ENCODE measurements at places on chromosomes 3 and 15.

DNA sequence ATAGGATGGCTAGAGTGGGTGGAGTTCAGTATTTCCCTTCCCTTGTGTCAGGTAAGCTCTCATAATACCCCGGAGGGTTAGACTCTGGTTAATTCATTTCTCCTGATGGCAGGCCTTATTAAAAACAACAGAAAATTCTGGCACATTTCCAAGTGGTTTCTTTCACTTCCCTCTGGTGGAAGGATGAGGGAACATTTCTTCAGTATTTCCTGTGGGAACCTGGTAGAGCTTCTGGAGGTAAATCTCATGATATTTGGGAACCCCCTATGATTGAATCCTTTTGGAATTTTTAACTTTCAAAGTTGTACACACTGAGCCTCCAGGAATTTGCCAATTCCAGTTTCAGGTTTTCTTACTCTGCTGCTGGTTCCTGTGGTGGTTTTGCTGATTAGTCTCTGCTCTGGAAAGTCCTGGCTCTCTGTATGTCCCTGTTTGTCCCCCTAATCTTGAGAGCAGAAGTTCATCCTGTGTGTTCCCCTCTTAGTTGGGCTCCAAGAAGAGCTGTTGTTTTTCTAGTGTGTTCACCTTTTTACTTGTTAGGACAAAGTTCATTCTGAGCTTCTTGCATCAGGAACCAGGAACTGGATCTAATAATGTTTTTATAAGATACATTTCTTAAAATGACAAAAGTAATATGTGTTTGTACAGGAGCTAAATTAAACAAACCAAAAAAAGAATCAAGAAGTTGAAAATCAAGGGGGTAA lies 12.1 kb downstream of the CHRNA7 start:
- DNase-seq: no peak

- no peak for DNase-seq
Measured at GRCh38 chr15:74430510-74430951, 3.2 kb downstream of the SEMA7A start.

DNA sequence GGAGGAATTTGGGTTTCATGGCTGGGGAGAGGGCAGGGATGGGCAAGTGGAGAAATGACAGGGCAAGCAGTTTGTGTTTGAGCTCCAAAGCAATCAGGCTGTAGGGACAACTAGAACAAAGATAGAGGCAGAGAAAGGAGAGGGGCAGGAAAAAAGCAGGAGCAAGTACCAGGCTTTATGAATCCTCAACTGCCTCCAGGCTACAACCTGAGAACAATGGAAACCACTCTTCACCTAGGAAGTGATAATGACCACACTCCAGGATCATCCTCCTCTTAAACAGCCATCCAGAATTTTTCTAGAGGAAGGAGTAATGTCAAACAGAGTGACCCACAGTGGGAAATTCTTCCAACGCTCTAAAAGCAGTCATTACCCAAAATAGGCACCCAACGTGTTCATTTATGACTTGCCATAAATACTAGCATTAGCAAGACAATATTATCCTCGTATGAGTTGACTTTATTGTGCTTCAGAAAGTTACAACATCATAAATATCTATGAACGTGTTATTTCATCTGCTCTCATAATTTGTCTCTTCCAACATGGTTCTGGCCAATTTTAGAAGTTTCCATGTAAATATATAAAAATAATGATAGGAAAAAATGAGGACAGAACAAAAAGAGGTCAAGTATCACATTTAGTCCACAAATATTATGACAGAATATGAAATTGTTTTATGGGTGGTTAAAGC lies 50.5 kb downstream of the TNFAIP8L3 start:
- no peak for DNase-seq

DNA sequence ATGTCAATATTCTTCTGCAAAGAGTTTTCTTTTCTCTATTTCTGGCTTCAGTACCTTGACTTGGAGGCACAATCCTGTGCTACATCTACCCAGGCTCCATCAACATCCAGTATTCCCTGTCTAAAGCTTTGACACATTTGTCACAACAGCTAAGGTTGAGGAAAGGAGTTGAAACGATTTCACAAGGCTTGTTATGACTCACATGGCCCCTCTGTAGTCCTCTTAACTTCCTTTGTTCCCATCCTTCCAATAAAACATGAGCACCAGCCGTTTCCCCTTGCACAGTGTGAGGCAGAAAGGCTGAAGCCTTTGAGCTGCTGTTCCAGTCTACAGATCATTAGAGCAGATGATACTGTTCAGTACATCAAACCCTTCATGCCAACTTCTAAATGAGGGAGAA lies 163.0 kb upstream of the TMCO5A start:
- no peak for DNase-seq

DNA sequence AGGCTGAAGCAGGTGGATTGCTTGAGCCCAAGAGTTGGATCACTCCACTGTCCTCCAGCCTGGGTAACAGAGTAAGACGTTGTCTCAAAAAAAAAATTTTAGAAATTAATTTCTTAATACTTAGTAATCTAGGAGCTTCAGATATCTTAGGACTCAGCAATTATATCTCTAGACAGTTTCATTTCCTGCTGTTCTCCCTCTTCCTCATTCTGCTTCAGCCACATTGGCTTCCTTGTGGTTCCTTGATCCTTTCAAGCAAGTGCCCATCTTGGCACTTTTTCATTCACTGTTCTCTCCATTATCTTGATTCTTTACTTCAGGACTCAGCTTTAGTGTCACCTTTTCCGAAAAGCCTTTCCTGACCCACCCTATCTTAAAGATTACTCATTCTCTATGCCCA lies 22.5 kb downstream of the TMEM202 start:
- no peak for DNase-seq

GRCh38 chr15:78987556-78988360 lies 42.9 kb upstream of the CTSH start:
- no peak for DNase-seq

DNA sequence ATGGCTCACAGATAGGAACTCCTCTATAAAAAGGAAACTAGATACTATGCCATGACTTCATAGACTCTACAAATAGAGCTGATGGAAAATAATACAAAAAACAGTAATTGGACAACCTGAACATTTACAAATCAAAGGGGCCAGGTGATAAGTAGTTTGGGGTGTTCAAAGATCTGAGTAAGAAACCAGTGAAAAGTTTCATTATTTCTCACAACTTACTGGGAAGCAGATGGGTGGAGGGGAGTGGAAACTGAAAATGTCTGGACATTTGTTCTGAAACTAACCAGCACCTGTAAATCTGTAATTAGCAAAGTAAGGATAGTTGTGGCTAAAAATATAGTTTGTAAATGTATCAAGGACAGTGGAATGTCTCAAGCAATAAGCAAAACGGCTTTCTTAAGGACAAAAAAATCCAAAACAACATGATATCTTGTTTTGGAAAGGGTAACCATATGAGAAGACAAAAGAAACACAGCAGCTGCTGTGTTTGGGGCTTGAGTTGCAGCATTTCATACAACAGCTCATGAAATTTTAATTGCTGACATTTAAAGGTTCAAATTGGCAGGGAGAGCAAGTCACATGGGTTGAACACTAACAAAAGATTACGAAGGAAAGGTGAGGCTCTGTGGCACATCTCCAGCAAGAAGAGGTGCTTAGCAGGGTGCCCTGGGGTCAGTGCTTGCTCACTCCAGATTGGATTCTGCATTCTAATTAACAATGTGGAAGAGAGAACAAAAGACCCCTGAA lies 26.8 kb upstream of the THBS1 start:
- DNase-seq: no peak

GRCh38 chr15:78023081-78023665 lies 54.3 kb downstream of the TBC1D2B start:
- no peak for DNase-seq

DNA sequence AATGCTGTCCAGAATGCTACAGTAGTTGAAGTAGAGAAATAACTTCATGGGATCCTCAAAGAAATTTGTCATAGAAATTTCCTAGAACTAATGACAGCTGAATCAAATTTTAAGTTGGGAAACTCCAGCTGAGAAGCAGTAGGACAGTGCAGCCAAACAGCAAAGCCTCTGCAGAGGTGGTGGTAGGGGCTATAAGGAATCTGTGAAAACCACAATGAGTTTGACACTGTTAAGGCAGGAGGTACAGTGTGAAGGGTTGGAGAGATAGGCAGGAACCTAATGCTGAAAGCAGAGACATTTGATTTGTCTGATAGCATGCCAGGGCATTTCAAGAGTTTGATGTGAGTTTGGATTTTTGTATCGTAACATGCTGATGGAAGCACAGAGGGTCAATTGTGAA lies 22.0 kb downstream of the ASTE1 start:
- no peak for DNase-seq

- no peak for DNase-seq
Measured at GRCh38 chr3:101703169-101703568, 16.7 kb upstream of the RPL24 start.

GRCh38 chr3:138678086-138678485 lies 69.5 kb downstream of the FAIM start:
- DNase-seq: no peak

GRCh38 chr15:39789736-39790135 lies 7.1 kb upstream of the FSIP1 start:
- no peak for DNase-seq

DNA sequence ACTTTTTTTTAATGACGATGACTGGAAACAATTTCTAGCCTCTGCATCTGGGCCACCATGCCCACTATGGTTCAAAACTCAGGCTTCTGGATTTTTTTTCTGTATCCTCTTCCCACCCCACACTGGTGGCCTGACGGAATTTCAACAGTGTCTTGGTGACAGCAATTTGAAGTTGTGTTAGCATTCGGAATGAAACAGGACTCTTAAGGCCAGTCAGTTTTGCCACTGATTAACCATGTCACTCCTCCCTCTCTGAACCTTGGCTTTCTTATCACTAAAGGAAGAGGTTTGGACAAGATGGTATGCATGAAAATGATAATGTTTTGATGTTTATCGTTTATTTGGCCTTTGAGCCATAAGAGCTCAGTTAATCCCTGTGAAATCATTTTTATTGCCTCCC lies 41.6 kb upstream of the BDH1 start:
- no peak for DNase-seq

DNA sequence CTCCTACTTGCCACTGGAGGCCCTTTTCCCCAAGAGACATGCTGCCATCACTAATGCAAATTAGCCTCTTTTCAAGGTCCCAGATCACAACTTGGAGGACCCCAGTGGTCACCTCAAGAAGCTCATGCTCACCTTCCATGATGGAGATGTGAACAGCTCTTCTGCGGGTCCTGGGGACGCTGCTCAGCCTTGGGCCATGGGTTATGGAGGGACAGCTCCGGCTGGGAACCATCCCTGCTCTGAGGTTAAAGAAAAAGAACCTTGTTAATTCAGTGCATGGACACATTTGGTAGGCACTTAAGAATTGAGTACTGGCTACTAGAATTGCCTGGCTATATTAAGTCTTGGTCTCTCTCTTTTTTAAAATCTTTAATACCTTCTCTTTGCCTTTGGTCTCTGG lies 56.8 kb downstream of the WDR76 start:
- no peak for DNase-seq

DNA sequence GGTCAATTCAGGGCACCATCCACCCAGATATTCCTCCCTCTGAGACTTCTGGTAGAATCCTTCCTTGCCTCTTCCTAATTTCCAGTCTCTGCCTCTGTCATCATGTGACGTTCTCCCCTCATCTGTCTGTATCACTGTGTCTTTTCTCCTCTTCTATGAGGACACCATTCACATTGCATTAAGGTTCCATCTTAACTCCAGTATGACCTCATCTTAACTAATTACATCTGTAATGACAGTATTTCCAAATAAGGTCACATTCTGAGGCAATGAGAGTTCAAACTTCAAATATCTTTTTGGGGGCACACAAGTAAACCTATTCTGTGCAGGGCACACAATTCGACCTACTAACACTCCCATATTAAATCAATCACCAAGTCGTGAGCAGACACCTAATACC lies 169.7 kb downstream of the FHIT start:
- DNase-seq: no peak

- no peak for DNase-seq
Measured at GRCh38 chr15:65629548-65629947, 7.8 kb downstream of the SLC24A1 start.

DNA sequence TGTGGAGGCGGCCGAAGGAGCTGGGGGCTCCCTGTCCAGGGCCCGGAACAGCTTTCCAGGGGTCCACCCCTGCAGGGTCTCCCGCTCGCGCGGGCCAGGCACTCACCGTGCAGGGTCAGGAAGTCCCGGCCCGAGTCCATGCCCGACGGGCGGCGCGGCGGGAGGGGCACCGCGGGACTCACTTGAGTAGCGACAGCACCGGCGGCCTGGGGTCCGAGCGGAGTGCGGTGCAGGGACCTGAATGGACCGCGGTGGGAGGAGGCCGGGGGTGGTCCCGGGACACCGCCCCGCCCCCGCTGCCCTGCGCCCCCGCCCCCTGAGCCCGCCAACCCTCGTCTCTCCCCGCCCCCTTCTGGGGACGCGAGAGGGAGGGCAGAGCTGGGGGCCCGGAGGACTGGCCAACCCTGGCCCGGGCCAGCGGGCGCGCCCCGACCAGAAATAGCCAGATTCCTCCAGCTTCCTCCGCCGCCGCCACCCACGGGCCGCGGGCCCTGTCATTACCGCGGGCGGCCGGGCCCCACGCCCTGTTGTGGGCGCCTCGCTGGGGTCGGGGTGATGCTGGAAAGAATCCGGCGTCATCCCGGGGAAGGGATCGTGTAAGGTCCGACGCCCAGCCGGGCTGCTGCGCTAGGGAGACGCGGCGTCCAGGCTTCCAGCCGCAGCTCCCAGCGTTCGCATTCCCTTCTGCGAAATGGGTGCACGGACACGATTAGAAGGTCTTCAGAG lies at the start of gene PLCD1:
Gene PLCD1 (minus strand): TSS at position 243 of the 726 bp plus-strand sequence. CDS start 103 bp downstream, at position 140.
- DNase-seq: peak; percentile 82

- no peak for DNase-seq
Measured at GRCh38 chr15:34049112-34049511, 10.1 kb upstream of the AVEN start.

DNA sequence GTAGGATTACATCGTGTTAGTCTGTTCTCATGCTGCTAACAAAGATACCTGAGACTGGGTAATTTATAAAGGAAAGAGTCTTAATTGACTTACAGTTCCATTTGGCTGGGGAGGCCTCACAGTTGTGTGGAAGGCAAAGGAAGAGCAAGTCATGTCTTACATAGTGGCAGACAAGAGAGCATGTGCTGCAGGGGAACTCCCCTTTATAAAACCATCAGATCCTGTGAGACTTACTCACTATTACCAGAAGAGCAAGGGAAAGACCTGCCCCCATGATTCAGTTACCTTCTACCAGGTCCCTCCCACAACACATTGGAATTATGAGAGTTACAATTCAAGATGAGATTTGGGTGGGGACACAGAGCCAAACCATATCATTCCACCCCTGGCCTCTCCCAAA lies 3.4 kb downstream of the SLC25A26 start:
- DNase-seq: no peak

GRCh38 chr3:138148503-138148902 lies 16.3 kb upstream of the A4GNT start:
- DNase-seq: no peak

GRCh38 chr3:150599611-150600297 lies 3.4 kb upstream of the SELENOT start:
- peak; percentile 16 for DNase-seq

DNA sequence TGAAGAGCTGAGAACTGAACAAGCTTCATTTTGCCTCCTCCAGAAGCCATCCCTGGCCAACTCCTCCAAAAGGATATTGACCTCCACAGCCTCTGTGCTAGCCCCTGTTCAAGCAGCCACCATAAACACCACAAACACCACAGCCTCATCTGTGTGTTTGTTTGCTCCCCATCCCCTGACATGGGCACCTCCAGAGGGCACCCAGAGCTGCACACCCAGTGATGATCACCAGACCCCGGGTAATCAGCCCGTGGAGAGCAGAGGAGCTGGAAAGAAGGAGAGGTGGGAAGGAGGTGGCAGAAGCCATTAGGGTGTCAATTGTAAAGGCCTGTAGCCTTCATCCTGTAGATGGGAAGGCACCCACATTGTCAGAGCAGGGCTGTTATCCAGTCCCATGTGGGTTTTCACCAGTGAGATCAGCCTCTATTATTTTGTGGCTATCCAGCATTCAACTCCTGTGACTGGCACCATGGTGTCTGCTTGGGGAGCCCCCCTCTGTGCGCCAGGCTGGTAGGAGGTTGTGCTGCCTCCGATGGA lies 6.8 kb upstream of the WNT7A start:
- DNase-seq: no peak
